LoVo (cell line): ENCODE measurements at places on chromosomes 12 and 14.

DNA sequence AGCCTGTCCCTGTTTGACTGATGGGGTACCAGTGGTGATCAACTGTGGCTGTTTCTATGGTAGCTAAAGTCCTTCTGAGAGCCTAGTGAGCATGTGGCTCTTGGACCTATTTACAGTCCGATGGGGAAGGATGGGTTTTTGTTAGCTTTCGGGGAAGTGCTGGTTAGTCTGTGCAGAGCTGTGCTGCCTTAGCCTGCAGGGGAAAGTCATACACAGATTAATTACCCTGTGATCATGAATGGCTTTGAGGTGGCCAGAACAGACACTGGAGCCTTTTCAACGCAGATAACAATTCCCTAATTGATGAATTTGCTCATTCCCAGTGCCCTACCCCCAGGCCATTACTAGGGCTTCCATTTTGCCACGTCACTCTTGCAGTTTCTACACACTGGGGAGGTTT is 99.7 kb downstream of the WSCD2 start:
- DNase-seq, result no peak

DNA sequence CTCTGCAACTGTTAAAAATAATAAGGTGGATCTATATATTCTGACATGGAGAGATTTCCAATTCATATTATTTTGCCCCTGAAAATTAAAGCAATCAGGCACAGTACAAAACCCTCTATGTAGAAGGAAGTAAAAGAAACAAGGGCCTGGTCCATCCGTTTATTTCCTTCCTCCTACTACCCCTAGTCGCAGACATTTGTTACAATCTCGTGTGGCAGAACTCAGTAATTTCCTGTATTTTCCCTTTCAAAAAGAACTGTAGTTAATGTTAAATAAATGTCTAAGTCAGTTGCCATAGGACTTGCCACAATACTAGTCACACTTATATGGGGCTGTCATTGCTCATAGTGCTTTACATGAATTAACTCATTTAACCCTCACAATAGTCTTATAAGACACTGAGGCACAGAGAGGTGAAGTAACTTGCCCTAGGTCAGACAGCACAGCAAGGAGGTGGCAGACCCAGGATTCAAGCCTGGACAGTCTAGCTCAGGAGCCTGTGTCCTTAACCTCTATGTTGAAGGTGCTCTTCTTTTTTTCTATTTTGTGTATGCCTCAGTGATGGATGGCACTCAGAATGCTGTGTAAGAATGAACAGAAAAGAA is 24.2 kb downstream of the NINJ2 start:
- DNase-seq, result no peak

GRCh38 chr14:36320897-36321381 is 502 bp upstream of the MBIP start:
- DNase-seq, result no peak

- DNase-seq, result no peak
These were observed 3.7 kb upstream of the DHRS4L2 start for GRCh38 chr14:23984891-23985602.
